ENCODE measurements at places on chromosomes 7 and 10.

DNA sequence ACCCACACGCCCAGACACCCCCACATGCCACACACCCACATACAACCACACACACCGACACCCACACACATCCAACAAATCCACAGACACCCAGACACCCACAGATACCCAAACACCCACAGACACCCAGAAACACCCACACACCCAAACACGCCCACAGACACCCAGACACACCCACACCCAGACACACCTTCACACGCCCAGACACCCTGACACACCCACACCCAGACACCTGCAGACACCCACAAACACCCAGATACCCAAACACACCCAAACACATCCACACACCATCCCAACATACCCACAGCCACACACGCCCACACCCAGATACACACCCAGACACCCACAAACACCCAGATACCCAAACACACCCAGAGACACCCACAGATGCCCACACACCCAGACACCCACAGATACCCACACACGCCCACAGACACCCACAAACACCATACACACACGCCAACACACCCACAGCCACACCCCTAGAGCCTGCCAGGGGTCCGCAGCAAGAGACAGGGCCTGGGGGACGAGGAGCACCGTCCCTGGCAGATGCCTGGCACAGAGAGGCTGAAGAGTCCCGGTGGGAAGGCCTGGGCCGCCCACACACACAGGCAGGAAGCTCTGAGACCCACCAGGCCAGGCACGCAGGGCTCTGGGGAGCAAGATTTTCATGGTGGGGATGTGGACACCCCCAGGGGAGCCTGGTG lies 28.5 kb downstream of the CYP2W1 start:
- no peak for DNase-seq

DNA sequence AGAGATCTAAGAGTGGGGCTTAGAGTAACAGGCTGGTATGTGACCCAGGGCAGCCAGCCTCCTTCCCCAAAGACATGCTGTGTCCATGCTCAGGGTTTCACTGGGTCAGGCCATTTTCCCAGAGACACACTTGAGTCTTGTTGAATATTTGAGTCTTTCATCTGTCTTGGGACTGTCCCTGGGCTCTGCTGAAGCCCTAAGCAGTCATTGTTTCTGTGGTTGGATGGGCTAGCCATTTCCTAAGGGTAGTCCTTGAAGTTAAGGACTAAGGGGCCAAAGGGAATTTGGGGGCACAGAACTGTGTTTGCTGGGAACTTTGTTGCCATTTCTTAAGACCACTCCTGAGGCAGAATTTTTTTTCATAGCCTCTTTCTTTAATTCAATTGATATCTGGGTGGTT lies 98.4 kb upstream of the SAMD8 start:
- no peak for DNase-seq

DNA sequence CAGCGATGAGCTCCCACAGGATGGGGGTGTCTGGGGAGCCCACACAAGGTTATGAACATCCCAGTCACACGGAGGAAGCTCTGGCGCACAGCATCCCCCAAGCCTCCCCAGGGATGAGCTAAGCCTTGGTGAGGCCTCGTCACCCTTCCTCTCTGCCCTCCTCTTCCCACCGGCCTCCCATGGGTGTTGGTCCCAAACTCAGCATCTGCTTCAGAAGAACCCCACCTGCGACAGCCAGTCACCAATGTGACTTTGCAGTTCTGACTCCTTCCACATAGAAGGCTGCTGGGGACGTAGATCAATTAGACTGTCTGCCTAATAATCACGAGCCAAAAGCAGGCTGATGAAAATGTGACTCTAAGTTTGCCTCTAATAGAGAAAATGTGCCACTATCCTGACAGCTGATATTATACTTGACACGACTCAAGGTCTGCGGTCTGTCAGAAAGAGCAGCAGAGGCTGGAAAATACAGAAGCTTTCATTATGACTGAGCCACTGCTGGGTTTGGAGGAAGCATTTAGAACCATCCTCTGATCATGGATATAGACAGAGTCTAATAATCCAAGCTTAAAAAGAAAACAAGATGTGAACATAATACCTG lies 116.0 kb upstream of the PFKP start:
- DNase-seq = no peak

GRCh38 chr10:58351616-58352578 lies 17.1 kb downstream of the UBE2D1 start:
- no peak for DNase-seq

DNA sequence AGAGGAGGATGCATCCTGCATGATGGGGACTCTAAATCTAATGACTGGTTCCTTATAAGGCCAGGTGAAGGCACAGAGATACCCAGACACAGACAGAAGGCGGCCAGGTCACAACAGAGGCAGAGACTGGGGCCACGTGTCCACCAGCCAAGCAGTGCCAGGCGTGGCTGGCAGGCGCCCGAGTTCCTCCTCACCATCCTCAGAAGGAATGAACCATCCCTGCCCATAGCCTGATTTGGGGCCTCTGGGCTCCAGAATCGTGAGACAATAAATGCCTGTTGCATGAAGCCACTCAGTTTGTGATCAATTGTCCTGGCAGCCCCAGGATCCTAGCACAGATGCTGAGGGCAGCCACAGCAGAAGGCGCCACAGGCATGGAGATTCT lies 69.0 kb upstream of the TNRC18 start:
- DNase-seq = no peak

GRCh38 chr7:15874774-15875173 lies 188.3 kb upstream of the MEOX2 start:
- DNase-seq = no peak

All from WERI-Rb-1 (cell line).